ENCODE measurements at places on chromosomes 5 and 9.

GRCh38 chr9:69874301-69875060, 53.9 kb downstream of the CFAP95 start:
- DNase-seq: peak; percentile 42

DNA sequence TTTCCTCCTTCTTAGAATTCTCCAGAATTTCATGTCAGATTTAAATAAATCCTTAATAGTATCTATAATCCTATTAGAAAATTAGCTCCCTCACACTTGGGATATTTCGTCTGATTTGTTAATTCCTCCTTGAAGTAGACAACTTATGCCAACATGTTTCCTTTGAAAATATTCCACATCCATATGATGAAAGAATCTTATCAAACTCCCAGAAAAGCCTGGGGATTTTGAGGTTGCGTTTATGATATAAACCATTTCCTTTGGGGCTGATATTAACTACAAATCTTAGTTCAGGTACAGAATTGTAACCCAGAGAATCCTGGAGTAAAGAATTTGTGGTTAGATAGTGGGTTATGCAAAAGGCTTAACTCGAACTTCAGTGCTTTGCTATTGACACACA, 2373.8 kb upstream of the ACO1 start:
- DNase-seq: no peak

DNA sequence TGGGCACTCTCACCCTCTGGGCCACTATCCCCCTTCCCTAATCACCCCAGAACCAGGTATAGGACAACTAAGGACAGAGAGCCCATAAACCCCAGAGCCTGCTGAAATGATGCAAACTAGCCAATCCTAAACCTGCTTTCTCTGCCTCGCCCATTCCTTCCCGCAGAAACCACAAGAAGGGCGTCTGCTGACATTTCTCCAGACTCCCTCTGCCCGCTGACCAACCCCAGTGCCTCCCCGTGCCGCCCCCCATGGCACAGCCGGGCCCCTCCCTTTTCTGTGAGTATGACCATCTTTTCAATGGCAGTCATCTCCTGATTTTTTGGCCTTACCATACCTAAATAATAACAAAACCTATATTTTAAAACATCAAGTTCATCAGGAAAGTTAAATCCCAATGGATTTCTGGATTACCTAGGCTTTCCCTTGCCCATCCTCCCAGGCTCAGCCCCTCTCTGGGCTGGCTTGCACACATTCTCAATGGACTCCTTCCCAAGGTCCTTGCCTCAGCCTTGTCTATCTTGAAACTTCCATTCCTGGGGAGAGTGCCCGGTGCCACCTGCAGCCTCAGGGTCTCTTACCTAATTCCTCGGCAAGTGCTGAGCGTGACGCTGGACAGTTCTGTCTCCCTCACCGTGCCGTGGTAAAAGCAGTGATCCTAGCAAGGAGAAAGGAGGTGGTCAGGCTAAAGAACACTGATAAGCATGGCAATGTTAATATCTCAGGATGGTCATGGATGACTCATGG, 45.2 kb downstream of the ADAM19 start:
- DNase-seq: no peak

GRCh38 chr9:35318741-35319140, 156.9 kb downstream of the UNC13B start:
- DNase-seq: no peak

DNA sequence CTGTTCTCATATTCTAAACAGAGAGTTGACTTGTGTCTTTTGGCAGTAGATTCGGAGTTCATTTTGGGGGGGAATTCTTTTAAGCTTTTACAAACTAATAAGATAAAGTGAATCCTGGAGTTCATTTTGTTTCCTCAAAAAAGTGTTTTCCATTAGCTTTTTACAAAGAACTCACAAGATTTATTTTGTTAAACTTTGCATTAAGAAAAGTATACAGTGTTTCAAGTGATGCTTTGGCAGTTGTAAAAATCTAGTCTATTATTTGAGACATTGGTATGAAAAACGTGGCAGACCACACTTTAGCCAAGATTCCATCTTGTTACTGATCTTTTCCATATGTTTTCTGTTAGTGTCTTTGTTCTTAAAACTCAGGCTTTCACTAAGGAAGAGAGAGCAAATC, 1.2 kb upstream of the OMD start:
- DNase-seq: no peak

DNA sequence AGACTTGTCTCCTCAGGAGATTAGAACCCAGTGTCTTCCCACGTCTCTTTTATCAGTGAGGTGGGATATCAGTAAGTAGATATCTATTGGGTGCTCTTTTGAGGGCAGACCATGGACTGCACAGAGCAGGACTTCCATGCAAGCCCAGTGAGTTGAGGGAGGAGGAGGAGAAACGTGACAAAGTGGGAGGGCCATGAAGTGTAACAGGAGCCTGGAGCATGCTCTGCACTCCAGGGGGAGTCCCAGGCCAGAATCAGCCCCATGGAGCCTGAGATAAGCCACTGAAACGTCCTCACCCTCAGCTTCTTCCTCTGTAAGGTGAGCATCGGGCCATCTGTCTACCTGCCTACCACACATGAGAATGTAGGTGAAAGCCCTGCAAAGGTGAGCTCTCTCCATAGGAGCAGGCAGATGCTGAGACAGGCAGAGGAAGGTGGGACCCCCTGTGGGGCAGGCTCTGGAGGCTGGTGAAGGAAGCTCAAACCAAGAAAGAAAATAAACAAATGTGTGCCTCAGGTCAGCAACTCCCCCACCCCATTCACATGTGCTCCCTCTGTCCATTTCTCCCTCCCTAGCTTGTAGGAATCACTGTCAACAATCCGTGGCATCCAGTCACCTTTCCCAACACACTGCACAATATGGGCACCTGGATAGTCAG, 87.4 kb downstream of the NRG2 start:
- no peak for DNase-seq

- no peak for DNase-seq
Observed at GRCh38 chr5:166649676-166650075, 1641.8 kb upstream of the WWC1 start.

DNA sequence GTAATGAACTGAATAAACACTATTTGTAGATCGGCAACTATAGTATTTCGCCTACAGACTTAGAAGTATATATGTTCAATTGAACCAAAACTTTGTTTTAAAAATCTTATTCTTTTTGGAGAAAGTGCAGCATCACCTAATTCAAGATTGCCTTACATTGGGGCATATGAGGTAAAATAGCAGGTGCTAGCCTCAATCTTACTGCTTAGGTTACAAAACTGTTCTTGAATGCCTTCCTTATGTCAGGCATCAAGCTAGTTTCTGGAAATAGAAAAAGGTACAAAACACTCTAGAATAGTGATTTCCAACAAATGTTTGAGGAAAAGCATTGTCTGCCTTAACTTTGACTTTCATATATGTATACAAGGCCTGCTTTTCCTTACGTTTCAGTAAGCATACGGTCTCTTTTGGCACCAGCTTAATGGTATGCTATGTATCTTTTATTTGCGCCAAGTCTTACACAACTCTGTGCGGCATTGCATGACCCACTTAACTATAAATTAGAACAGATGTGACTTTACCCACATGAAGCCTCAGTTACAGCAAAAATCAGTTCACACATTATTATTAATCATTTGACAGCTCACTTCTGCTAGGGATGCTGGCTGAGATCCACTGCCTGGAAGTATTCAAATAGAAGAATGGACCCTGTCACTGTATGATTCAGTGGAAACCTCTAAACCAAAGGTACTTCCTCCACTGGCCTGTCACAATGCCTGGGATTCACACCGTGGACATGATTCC, 174.1 kb downstream of the PRELID2 start:
- DNase-seq: peak; percentile 68

DNA sequence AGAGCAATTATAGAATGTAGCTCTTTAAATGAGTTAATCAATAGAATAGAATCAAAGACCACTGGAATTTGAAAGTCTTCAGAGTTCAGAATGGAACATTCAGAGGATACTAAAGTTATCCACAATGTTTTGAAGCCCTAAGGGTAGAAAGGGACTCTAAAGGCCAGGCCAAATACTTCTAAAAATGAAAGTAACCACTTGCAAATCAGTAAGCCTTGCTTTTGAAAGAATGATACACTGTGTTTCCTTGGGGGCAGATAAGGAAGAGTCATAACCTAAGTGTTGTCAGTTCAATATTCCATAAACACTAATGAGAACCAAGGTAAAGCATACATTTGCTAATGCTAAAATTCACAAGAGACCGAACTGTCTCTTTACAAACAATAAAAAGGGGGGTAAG, 813.5 kb downstream of the PTPRD start:
- no peak for DNase-seq
